ENCODE measurements at places on chromosomes 11 and 22.

- peak; percentile 26 for DNase-seq
Observed at GRCh38 chr11:74532501-74533246, 39.1 kb upstream of the LIPT2 start.

- no peak for DNase-seq
Observed at GRCh38 chr11:101477926-101478325, 105.9 kb downstream of the TRPC6 start.

DNA sequence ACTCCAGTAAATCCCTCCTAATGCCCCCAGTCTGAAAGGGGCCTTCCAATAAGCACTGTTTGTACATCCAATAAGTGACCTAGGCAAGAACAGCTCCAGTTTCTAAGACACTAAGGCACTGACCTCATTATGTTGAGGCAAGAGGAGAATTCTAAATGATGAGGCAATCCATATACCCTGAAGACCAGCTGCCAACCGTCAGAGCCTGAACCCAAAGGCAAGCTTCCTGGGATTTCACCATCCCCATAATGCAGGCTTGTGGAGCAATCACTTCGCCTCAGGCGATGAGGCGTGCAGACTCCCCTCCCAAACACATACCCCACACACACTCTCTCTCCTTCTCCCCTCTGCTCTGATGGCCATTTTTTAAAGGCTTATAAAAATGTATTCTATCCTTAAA lies 49.5 kb downstream of the LGR4 start:
- DNase-seq = peak; percentile 37

- no peak for DNase-seq
Observed at GRCh38 chr11:67111261-67111660, 7.8 kb upstream of the KDM2A start.

DNA sequence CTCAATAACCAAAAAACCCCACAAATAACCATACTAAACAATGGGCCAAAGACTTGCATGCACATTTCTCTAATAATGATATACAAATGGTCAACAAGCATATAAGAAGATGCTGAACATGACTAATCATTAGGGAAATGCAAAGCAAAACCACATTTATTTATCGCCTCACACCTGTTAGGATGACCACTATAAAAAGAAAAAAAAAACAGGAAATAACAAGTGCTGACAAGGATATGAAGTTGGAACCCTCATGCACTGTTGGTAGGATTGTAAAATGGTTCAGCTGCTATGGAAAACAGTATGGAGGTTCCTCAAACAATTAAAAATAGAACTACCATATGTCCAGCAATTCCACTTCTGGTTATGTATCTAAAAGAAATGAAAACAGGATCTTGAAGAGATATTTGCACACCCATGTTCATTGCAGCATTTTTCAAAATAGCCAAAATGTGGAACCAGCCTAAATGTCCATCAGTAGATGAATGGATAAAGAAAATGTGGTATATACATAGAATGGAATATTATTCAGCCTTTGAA lies 66.2 kb downstream of the AMBRA1 start:
- no peak for DNase-seq

DNA sequence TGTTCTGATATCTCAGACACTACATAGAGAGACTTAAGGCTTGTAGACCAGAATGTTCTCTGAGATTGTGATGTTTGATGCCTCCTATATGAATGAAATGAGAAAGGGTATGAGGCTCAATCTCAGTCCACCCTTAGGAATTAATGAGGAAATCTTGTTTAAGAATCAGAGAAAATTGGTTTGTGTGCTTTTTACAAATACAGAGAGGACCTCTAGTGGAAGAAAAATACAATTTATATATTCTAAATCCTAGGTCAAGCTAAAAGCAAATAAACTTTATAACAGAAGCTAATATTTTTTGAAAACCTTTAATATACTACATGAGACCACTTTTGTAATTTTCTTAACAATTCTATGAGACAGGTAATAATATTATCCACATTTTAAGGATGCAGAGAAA lies 5.0 kb upstream of the OR52H1 start:
- DNase-seq = no peak

DNA sequence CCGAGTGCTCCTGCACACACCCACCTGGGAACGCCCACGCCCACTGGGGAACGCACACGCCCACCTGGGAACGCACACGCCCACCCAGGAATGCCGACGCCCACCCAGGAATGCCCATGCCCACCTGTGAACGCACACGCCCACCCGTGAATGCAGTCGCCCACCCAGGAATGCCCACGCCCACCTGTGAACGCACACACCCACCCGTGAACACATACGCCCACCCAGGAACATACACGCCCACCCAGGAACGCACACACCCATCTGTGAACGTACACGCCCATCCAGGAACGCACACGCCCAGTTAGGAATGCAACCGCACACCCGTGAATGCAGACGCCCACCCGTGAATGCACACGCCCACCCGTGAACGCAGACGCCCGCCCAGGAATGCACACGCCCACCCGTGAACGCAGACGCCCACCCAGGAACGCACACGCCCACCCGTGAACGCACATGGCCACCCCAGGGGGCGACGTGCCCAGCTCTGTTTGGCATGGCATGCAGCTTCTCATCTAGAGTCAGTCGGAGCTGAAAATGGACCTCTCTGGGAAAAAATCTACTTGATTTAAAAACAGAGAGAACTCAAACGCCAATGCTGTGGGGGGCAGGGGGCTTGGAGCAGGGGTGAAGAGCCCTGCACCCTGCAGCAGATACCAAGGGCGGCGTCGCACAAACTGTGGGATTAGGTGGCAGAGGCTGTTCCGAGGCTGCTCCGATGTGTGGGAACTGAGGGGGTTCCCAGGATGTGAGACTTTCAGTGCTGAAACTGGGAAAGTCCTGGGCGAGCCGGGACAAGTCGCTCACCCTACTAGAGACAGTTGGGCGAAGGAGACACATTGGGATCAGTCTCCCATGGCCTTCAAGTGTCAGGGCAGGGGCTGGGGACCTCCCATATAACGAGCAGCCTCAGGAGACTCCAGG lies 83.3 kb downstream of the MYEOV start:
- DNase-seq = no peak

DNA sequence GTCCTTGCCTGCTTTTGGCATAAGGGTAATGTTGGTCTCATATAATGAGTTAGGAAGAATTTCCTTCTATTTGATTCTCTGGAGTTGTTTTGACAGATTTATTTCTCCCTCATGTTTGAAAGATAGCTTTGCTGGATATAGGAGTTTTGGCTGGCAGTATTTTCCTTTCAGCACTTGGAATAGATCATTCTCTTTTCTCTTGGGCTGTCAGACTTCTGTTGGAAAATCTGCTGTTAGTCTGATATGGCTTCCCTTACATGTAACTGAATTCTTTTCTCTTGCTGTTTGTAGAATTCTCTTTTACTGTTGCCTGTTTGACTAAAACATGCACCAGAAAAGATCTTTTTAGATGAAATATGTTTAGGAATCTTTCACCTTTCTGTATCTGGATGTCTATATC lies 165.5 kb downstream of the GUCY1A2 start:
- no peak for DNase-seq

DNA sequence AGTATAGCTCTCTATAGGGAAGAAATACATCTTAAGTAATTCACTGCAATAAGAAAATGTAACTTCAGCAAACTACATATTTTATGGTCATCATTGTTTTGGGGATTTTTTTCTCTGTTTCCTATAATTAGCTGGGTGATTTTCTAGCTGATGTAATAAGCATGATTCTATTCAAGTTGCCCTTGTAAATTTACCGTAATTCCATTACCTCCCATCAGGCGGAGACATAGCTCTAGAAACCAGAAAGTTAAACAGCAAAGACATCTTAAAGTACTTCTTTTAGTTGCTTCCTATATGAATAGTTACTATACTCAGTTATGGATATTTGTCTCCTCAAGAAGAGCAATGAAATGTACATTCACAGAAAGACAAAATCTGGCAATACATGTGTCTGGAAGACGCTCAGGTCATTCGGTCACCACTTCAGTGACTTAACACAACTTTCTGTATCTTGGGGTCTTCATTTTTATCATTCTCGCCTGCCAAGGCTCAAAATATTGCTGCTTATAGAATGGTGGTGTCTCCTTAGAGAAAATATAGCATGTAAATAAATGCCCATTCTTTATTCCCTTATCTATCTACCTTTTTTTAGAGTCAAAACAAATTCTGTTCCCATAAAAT lies 239.9 kb upstream of the ZC3H12C start:
- DNase-seq = peak; percentile 49

- no peak for DNase-seq
Observed at GRCh38 chr11:16834384-16834783, 95.9 kb downstream of the C11orf58 start.

GRCh38 chr11:116357784-116358544 lies 414.8 kb downstream of the BUD13 start:
- DNase-seq = peak; percentile 81

- no peak for DNase-seq
Observed at GRCh38 chr11:64498136-64498535, 92.9 kb upstream of the SLC22A12 start.

- DNase-seq = peak; percentile 96
Observed at GRCh38 chr11:113314389-113315301, at the start of gene TTC12. TTC12 (plus strand) TSS chr11:113314583; CDS start chr11:113316258, 1,675 bp downstream.

- DNase-seq = no peak
Observed at GRCh38 chr22:46362203-46362933, 26.9 kb downstream of the TRMU start.

- peak; percentile 84 for DNase-seq
Observed at GRCh38 chr11:22337596-22338485, at the start of gene SLC17A6. SLC17A6 (plus strand) TSS chr11:22338381; CDS start chr11:22338534, 153 bp downstream.

DNA sequence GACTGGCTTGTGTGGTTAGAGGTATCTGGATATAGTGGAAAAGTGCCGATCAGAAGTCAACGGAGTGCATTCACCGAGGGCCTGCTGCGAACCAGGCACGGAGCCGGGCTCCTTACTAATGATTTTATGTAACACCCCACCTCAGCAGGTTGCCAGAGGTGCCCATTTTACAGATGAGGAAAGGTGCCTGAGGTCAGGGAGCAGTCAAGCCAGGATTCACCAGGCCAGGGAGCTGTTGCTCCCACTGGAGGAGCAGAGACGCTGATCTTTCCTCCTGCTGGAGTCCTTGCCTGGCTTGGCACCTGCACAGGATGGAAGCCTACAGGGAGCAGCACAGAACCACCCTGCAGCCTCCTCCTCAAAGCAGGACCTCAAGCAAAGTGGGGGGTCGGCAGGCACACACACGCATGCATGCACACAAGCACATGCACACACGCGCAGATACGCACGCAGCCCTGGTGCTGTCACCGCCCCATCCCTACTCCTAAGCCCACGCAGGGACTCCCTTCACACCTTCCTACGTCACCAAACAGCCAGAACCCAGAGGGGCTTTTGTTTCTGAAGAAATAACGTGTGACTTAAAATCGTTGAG lies 16.2 kb downstream of the RSPH14 start:
- no peak for DNase-seq

DNA sequence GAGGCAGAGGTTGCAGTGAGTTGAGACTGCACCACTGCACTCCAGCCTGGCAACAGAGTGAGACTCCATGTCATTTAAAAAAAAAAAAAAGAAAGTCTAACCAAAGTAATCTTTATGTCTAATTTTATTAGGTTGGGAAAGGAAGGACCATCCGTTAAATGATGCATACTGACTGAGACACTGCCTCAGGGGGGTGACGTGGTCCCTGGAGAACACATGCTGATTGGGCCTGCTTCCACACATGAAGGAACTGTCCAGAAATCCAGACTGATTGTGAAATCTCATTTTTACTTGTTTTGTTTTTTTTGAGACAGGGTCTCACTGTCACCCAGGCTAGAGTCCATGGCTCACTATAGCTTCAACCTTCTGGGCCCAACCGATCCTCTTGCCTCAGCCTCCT lies 5.5 kb downstream of the SF3A1 start:
- no peak for DNase-seq

GRCh38 chr11:102599642-102600261 lies 25.4 kb downstream of the MMP20 start:
- DNase-seq = no peak

- DNase-seq = peak; percentile 81
Observed at GRCh38 chr11:64357904-64358535, 942 bp upstream of the RPS6KA4 start.

DNA sequence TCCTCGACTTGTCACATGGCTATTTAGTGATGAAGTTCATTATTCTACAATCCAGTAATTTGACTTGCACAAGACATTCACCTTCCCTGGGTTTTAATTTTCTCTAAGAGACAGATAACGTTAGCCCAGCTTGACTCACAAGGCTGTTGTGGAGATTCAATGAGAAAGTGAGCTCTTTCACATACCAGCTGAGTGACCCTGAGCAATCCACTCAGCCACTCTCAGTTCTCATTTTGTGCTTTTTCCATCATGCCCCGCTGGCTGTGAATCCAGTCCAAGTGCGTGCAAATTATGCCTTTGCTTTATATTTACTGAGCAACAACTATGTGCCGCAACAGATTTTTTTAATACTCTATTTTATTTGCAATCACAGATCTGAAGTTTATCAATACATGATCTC lies 176.5 kb downstream of the LARGE1 start:
- DNase-seq = no peak

- peak; percentile 6 for DNase-seq
Observed at GRCh38 chr11:71181566-71181965, 70.8 kb downstream of the SHANK2 start.

GRCh38 chr11:8095806-8096522 lies 15.0 kb downstream of the TUB start:
- no peak for DNase-seq

DNA sequence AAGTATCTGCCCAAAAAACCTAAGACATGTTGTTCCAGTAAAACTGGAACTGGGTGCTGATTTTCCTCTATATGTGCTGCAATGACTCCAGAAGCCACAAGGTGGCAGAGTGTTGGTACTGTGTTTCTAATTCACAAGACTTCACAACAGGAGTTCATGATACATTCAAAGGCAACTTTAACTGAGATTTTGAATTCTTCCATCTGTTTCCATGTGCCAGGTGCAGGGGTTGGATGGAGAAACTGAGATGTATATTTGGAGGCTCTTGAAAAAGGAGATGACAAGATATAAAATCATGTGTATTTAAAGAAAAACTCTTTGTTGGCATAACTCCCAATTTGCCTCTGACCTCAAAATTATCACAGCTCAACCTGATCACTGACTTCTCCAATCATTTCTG lies 1098.6 kb upstream of the CCDC90B start:
- DNase-seq = no peak

DNA sequence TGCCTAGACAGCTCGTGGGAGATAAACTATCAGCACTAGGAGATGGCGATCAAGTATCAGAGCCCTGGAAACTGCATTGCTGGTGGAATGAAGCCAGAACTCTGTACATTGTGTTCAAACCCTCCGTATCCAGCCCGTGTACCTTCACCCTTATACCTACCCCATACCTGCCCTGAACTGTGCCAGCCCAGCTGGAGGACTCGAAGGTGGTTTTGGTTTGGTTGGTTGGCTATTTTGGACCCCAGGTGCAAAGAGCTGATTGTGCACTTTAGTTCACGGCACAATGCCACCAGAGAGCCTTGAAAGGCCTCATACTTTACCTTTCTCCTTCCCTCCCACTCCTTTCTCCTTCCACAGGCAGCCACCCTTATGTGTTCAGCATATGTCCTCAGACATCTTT lies 16.0 kb downstream of the FAM83F start:
- no peak for DNase-seq
